ENCODE measurements at places on chromosomes 13 and 19. TPM values are rescaled to one million over a fixed set of nuclear protein-coding genes. Genes with fewer than 3 reads are reported as not detected.

DNA sequence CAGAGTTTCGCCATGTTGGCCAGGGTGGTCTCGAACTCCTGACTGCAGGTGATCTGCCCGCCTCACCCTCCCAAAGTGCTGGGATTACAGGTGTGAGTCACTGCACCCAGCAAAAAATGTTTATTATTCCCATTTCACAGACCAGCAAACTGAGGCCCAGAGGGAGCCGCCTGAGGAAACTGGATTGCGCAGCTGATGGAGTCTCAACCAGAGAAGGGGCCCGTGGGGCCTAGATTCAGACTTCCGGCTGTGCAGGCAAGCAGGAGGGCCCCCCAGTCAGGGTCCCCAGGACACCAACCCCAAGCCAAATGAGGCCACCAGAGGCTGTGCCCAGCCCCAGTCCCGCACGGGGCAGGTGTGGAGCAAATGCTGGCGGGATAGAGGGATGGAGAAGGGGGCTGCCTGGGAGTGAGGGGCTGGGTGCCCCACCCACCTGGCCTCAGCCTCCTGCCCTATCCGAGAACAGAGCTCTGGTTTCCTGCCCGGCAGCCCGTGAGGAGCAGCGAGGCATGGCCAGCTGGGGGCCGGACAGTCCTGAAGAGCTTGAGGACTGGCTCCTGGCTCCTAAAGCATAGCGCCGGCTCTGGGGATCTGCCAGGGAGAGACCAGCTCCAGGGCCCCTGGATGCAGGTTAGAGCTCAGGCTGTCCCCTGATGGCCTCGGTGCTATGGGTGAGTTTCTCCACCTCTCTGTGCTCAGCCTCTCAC is 22.0 kb downstream of the MISP start:
- DNase-seq: no peak
- no peaks in the 10 kb centered on the region for H3K4me1 ChIP-seq
- no peak overlapping the region for H3K4me3 ChIP-seq
- H3K27ac ChIP-seq: no peak overlapping the region
- H3K36me3 ChIP-seq: no peaks in the 10 kb centered on the region

- H3K27me3 ChIP-seq: peaks cover 19% of the 10 kb centered on the region
- H3K4me1 ChIP-seq: peaks cover 11% of the 10 kb centered on the region
These were observed 527 bp downstream of the PODNL1 start for GRCh38 chr19:13937479-13938300.

DNA sequence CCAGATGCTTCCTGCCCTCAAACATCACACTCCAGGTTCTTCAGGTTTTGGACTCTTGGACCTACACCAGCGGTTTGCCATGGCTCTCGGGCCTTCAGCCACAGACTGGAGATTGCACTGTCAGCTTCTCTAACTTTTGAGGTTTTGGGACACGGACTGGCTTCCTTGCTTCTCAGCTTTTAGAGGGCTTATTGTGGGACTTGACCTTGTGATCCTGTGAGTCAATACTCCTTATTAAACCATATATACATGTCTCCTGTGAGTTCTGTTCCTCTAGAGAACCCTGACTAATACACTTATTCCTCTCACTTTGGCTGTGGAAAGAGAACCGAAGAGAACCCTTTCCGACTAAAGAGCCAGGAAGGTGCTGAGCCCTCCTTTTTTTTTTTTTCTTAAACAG is 53.6 kb downstream of the LMO7 start:
- no peaks in the 10 kb centered on the region for H3K4me1 ChIP-seq
- no peak overlapping the region for H3K4me3 ChIP-seq
- no peak for DNase-seq
- no peak overlapping the region for H3K27ac ChIP-seq

TEAD2 gene
- 43.0 TPM for total RNA-seq

KLK3 gene
- not detected for total RNA-seq

All from muscle of leg (tissue), 16 donors.